ENCODE measurements at places on chromosomes 16 and 17.
A peak's percentile ranks its signal among the peaks of the same experiment; 100 is the strongest.

DNA sequence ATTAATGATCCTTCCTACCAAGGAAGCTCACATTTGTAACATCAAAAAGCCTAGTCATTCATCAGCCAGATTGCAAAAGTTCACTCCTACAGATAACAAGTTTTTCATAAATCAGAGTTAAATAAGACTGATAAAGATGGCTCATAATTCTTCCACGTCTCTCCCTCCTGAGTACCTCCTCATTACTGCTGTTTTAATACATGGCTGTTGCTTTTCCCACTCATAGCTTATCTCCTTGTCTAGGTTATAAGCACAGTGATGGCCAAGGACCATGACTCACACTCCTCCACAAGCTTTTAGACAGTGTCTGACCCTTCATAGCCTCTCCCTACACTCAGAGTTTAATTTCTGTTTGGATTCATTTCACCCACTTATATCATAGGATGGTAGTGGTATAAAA is 100.9 kb upstream of the MON1B start:
- DNase-seq: no peak

DNA sequence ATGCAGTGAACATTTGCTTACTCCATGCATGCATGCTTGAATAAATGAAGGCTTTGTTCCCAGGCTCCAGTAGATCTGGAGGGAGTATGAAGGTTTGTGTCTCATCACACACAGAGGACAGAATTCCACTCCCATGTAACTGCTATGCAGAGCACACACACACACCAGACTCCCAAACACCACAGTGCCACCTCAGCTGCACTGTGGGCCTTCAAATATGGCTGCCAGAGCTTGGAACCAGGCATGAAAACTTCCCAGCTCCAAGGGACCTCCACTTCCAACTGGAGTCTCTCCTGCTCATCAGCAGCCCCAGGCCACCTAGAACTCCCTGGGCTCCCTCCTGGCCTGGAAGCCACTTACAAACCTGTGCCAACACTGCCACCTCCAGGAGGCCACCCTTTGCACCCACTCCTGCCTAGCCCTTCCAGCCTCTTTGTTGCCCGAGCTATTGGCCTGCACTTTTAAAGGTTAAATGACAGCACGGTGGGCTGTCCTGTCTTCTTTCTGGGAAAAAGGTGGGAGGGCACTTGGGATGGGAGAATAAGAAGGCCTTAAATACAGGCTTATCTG is 151.2 kb downstream of the ZNF423 start:
- peak; percentile 21 for DNase-seq

DNA sequence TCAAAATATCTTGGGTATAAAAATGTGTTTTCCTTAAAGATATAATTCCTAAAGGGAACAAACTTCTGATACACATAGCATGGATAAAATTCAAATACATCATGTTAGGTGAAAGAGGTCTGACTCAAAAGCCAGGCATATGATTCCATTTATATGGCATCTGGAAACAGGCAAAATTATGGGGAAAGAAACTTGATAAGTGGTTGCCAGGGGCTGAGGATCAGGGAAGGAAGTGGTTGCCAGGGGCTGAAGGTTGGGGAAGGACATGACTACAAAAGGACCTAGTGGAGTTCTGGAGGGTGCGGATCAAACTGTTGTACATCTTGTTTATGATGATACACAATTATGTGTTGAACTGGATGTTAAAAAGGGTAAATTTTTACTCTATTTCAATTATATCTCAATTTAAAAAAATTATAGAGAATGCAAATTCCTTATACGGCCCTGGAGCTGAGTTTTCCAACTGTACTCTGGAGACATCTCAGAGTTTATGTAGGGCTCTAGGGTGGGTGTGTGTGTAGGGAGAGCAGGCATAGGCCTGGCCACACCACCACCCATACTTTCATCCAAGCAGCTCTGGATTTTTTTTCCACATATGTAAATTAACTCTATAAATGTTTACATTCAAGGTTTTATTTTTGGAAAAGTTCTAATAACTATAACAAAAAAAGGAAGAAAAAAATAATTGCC is 55.0 kb downstream of the AMFR start:
- no peak for DNase-seq

DNA sequence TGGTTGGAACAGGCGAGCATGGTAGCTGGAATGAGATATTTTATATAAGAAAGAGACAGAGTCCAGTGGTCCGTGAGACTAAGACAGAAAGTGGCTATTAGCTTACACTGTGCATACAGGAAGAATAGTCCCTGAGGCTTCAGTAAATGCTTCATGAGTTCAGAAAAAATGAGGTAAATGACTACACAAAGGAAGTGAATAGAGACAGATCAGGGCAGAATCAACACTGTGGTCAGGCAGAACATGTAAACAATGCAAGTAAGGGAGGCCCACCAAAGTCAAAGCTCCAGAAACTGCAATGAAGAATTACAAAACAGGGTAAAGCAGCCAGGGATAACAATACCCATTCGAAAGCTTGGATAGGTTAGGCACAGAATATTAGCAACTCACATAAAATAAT is 4.8 kb downstream of the ABCA10 start:
- DNase-seq: no peak

DNA sequence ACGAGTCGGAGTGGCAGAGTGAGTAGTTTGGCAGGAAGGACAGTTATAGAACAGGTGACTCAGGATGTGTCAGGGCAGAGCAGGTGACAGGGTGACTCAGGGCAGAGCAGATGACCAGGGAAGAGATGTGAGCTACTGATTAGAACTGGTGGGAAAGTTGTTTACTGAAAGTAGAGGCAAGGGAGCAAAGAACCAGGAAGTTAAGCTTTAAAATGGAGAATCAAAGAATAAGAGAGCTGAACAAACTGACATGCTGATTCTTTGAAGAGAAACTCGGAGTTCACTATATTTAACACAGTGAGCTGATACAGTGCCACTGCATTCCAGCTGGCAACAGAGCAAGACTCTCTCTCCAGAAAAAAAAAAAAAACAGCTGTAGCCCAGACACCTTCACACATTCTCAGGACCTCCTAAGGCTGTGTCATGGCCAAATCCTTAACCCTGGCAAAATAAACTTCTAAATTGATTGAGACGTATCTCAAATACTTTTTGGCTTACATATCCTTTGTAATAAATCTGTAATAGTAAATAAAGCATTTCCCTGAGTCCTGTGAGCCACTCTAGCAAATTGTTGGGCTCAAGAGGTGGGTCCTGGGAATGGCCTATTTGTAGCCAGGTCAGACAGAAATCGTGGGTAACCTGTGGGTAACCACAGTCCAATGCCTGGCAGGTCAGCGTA is 12.3 kb upstream of the UBE2I start:
- no peak for DNase-seq

- DNase-seq: peak; percentile 85
Observed at GRCh38 chr17:9115214-9116191, 94.2 kb downstream of the NTN1 start.

GRCh38 chr17:10059684-10060211 is 138.7 kb downstream of the GAS7 start:
- DNase-seq: no peak

GRCh38 chr17:9522074-9522473 is 53.5 kb downstream of the STX8 start:
- peak; percentile 73 for DNase-seq

DNA sequence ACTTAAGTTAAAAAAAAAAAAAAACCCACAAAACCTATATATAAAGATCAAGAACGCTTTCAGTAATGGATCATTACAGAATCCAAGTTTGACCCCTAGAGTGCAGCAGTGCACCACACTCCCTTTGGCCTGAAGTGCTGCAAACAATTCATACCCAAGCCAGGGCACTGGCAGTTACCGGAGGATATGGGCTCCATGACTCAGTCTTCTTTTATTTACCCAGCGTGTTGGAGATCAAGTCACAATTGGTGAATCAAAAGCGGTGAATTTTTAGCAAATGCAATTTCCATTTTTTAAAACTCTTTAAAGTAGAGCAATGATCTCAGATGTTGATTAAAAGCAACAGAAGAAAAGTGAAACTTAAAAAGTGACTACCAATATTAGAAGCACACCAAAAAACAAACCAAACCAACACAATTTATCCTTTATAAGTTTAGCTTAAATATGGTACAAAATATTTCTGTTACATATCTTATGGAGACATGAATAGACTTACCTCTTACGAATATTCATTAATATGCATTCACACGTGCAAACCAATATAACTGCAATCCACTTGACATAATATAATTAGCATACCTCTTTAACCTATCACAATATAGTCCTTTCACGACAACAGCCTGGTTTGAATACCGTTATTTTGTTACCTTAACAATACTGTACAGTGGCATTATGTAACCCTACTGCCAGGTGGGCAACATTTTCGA is 46.3 kb downstream of the ZNF652 start:
- DNase-seq: peak; percentile 94

DNA sequence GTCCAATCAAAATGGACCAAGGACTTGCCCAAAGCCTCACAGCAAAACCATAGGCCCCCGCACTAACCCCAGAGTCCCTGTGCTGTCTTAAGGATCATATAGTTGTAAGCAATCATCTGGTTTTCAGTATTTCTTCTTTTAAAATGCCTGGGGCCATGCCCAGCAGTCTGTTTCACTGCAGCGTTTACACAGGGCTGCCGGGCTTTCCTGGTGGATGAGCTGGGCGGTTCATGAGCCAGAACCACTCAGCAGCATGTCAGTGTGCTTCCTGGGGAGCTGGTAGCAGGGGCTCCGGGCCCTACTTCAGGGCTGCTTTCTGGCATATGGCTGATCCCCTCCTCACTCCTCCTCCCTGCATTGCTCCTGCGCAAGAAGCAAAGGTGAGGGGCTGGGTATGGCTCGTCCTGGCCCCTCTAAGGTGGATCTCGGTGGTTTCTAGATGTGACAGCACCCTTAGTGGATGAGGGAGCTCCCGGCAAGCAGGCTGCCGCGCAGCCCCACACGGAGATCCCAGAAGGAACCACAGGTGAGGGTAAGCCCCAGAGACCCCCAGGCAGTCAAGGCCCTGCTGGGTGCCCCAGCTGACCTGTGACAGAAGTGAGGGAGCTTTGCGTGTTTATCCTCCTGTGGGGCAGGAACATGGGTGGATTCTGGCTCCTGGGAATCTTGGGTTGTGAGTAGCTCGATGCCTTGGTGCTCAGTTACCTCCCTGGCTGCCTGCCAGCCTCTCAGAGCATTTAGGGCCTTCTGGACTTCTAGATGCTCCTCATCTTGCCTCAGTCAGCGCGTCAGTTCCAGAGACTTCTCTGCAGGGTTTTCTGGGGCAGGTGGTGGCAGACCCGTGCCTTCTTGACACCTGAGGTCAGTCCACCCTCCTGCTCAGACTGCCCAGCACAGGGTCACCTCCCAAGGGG is 24.8 kb upstream of the STH start:
- no peak for DNase-seq

DNA sequence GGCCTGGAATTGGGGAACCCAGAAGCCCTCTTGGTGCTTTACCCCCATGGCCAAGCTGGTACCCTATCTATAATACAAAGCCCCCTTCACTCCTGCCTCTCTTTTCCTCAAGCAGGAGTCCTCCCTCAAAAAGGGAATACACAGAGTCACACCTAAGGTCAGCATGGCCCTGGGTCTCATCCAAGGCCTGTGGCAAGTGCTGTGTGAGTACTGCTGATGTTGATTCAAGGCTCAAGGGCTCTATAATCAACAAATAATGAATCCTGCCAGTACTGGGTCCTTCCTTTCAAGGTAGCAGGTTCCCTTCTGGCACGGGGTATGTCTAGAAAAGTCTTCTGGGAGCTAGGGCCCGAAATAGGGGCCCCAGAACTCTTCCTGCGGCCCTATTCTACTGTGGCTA is 187.3 kb downstream of the CYB561 start:
- no peak for DNase-seq

DNA sequence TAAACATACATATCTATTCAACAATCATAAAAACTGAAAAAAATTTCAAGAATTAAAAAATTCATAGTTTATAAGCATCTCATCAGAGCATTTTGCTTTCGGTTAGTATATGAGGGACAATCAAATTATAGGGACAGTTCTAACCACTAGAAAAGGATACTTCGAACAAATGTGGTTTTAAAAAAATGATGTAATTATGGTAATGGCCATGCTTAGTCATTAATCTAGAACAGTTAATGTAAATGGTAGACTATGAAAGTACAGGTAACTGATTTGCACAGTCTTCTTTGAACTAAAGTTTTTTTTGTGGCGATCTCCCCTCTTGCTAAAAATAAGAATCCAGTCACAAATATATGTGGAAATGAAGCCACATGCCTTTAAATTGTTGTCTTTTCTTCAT is 63.5 kb upstream of the PHOSPHO1 start:
- peak; percentile 56 for DNase-seq

GRCh38 chr17:29847527-29848400 is 82.3 kb downstream of the SSH2 start:
- DNase-seq: no peak

DNA sequence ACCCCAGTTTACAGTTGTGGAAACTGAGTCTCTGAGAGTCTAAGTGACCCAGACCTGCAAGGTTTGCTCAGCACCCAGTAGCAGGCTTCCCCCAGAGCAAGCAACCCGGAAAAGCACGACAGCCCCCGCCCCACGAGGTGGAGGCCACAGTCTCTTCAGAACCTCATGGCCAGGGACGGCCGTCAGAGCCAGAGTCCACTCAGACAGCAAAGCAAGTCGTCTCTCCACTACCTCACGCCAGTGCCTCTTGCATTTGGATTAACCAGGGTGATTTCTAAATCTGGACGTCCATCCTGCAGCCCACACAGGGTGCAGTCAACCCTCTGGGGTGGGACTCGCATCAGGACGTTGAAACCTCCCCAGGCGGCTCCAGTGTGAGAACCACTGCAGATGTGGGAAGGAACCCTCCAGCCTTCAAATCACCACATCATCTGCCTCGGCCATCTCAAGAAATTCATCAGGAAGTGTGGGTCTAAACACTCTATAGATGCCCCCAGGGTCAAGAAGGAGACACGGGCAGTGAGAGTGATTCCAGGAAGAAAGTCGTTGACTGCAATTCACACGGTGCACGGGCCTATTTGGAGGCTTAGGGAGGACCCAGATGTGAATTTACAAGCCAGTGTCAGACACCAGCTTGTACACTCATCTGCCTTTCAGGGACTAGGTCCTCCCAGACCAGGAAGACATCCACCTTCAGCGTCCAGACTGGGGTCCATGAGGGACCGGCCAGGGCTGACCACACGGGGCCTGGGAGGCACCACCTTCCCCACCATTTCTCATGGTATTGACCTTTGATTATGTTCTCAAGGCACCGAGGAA is 20.2 kb upstream of the RBFOX3 start:
- no peak for DNase-seq

DNA sequence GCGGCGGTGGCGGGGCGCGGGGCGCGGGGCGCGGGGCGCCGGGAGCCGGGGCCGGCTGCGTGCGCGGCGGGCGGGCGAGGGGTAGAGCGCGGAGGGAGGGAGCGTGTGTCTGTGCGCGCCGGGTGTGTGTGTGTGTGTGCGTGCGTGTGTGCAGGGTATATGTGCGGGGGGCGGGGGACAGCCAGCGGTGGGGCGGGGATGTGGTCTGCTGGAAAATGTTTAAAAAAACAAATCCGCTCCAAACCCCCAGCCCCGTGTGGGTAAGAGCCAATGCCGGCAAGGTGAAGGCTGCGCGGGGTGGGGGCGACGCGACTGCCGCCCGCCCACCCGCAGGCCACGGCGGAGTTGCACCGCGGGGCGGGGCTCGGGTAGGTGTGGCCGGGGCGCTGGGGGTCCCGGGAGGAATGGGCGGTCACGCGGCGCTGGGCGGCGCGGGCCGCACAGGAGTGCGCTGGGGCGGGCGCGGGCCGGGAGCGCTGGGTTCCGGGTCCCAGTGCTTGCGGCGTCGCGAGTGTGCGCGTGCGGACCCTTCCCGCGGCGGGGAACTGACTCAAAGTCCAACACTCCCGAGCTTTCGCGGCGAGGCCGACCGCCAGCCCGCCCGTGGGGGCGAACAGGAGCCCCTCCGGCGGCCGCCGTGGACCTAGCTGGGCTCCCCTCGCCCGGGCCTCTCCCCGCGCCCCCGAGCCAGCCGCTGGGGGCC is at the start of gene CYGB:
Gene CYGB, minus strand, starts transcription at position 132 of the 703 bp plus-strand sequence. CDS start 167 bp downstream, outside the sequence.
- DNase-seq: peak; percentile 31

- peak; percentile 56 for DNase-seq
Observed at GRCh38 chr16:84742641-84743092, 42.9 kb downstream of the USP10 start.

All from hematopoietic multipotent progenitor cell treated with erythropoietin and hydrocortisone succinate and interleukin-3 and kit ligand, for 4 days (in vitro differentiated cells).